ENCODE measurements at places on chromosomes 6 and 20. TPM values are rescaled to one million over a fixed set of nuclear protein-coding genes. Genes with fewer than 3 reads are reported as not detected.

The FOXC1 gene
- total RNA-seq, result 5.5 TPM

DNA sequence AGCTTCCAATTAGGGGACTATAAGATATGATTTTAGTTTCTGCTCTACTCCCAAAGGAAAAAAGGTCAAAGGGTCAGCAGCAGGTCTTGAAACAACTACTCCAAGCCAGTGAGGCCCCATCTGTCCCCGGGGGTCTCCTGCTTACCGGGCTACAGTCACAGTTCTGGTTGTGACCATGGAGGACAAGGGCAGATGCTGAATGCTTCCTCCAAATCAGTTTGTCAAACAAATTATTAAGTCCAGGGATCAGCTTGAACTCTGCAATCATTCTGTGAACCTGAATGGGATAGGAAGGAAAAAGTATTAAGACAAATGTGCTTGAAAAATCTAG, 60.2 kb downstream of the MYH7B start:
- no peak for DNase-seq

- no peak for DNase-seq
Measured at GRCh38 chr20:19620446-19620845, 137.6 kb upstream of the RIN2 start.

The BTN1A1 gene
- total RNA-seq, result not detected

GRCh38 chr6:30463651-30464618, 25.4 kb upstream of the HLA-E start:
- DNase-seq, result peak; percentile 62

The MYMX gene
- 3.8 TPM for total RNA-seq

The PTCRA gene
- total RNA-seq, result not detected

DNA sequence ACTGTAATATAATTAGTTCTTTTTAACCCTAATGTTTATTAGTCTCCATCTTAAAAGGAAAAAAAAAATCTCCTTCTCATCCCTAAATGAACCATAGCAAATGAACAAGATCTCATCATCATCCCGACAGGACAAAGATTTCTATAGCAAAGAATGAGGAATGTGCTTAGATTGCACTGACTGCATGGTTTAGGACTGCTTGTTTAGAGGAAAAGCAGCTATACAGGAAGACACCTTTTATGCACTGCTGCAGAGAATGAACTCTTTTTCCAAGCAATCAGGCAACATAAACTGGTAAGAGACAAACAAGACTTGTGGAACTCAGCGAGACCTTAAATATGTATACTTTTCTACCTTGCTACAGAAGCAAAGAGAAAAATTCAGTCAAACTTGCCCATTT, 26.8 kb downstream of the CSNK2A1 start:
- no peak for DNase-seq

GRCh38 chr20:61954276-61955021, 111.2 kb downstream of the TAF4 start:
- peak; percentile 17 for DNase-seq

The BMP5 gene
- total RNA-seq, result 4.6 TPM

DNA sequence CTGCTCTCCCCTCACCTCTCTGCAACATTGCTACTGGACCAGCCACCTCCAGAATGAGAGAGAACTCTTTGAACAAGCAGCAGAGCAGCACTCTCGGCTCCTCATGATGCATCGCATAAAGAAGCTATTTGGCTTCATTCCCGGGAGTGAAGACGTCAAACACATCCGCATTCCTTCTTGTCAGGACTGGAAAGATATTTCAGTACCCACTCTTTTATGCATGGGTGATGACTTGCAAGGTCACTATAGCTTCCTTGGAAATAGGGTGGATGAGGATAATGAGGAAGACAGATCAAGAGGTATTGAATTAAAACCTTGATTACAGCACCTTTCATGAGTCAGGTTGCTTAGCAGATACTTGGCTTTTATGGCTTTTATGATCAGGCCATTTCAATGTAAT, 4.3 kb downstream of the CALHM4 start:
- peak; percentile 46 for DNase-seq

DNA sequence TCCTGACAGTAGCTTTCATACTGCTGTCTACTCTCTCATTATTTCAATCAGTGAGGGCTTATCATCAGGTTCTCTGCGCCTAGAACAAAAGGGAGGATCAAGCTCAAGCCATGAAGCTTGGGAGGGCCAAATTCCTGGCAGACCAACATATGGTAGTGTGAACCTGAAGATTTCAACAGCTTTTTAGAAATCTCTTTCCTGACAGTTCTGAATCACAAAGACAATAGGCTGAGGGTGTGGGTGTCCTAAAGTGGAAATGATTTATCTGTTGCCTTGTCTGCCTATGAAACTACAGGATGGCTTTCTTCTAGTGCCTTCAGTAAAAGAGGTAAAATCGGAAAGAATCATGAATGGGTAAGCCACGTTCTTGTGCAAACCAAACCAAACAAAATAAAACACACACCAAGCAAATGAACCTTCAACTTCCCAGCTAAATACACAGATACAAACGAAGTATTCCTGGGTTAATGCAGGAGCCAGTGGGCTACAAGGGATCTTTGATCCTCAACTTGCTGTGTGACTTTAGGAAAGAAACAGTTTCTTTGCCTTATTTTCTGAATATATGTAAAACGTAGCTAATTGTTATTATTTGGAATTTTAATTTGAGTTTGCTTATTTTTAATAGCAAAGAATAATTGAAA, 2.7 kb upstream of the RHAG start:
- DNase-seq, result no peak

The SLC18B1 gene
- 5.9 TPM for total RNA-seq

DNA sequence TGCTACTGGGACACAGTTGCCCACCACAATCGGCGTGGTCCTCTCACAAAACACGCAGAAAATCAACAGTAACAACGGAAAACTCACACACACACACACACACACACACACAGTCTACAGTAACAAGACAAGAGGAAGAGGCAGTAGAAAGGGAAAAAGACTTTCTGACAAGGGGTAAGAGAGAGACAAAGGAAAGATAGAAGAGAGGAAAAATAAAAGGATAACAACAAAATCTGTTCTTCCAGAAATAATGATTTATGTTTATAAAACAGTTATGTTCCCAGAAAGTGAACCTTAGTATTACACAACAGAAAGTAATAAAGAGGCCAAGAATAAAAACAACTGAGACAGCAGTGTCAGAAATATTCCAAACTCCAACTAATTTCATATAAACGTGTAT, 2.9 kb downstream of the RANBP9 start:
- DNase-seq, result no peak

DNA sequence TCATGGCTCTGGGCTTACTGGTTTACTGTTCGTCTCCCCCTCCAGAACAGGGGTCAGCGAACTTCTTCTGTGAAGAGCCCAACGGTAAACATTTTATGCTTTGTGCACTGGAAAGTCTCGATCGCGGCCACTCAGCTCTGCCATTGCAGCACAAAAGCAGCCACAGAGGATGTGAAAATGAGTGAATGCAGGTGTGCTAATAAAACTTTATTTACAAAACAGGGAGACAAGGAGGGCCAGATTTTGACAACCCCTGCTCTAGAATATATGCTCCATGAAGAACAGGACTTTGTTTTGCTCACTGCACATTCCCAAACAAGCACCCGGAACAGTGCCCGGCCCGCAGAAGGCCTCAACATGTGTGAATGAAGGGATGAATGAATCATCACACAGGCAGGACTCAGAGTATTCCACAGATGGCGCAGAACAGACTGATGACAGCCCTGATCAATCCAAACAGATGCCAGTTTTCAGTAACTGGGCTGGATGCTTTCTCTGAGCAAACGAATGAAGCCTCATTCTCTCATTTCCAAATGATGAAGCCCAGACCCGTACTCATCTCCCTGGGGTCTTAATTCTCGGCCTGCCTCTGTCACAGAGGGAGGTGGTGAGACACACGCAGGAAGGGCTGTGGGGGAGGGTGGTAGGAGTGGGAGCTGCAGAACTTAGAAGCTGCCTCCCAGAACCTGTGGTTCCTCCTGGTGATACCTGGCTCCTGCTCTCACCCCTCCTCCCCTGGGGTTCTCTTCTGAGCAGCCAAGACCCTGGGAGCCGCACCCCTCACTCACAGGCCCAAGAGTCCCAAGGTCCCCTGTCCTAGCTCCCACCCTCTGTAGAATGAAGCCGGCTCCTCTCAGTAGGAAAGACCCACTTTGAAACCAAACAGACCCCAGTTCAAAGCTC, 196.4 kb downstream of the PREX1 start:
- no peak for DNase-seq

GRCh38 chr20:20065361-20065760, 13.0 kb downstream of the CFAP61 start:
- DNase-seq, result no peak

DNA sequence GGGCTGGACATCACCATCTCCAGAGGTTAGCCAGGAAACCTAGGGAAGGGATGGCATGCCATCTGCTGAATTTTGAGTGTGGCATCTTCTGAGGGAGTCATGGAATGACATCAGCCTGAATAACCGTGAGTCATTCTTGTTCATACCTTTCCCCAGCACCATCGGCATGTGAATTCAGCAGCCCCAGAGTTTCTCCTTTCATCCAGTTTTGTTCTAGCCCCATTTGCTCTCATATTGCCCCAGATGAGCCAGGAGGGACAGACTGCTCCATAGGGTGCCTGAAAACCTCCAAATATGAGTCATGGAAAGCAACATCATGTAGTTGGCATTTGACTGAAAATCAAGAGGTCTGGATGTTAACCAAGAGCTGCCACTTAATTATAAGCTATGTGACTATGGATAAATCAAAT, 219.2 kb upstream of the SGK1 start:
- no peak for DNase-seq

The TCP11 gene
- not detected for total RNA-seq

DNA sequence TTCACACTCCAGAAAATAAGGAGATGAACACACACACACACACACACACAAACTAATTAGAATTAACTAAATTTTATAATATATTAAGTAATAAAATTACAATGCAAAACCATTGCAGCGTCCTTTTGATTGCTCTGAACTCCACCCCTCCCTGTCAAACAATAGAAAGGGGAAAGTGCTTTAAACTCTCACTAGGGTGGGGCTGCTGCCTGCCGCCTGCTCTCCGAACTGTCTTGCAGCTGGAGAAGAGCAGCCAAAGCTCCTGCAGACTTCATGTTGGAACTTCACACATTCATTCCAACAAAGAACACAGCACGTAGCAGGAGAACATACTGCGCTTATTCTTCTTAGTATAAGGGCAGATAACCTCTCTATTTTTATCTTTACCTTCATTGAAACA, 83.2 kb downstream of the GCLC start:
- no peak for DNase-seq

DNA sequence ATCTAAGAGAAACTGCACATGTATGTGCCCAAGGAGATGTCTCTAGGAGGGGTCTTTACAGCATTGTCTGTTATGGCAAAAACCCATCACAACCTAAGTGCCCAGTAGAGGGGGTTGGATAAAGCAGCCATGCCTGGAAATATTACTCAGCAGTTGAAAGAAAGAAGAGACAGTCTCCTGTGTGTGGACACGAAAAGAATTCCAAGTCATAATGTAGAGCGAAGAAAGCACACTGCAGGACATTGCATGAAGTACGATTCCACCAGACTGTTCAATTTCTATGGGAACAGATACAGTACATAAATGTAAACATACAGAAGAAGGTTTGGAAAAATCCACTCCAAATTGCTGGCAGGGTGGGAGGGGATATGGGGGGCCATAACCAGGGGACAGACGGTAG, 7.3 kb upstream of the TGM2 start:
- DNase-seq, result no peak

The BPIFB2 gene
- not detected for total RNA-seq

GRCh38 chr6:126204598-126204997, 135.3 kb upstream of the CENPW start:
- no peak for DNase-seq

- DNase-seq, result no peak
Measured at GRCh38 chr6:4581468-4582385, 194.5 kb upstream of the CDYL start.

The POU5F1 gene
- 0.71 TPM for total RNA-seq

The FAM217A gene
- total RNA-seq, result not detected

DNA sequence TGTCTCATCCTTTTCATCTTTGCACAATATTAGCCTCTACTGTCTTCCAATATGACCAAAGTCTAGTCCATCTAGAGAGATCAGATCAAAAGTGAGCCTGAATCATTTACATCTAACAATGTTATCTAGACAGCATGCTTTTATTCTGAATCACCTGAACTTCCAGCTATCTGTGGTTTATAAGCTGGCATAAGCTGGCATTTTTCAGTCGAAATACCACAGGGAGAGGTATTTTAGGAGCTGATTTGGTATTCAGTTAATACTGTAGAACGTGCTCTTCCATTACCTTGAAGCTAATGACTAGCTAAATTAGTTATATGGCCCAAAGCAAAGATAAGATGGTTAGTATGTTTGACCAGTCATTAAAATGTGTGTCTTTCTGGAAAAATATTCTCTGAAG, 188.3 kb upstream of the AGPAT4 start:
- no peak for DNase-seq
